ENCODE measurements at places on chromosomes 1 and 21. TPM values are rescaled to one million over a fixed set of nuclear protein-coding genes. Genes with fewer than 3 reads are reported as not detected.
A peak's percentile ranks its signal among the peaks of the same experiment; 100 is the strongest.

PSMB4 gene
- total RNA-seq, result 398 TPM

FCRL6 gene
- not detected for total RNA-seq

RNU1-4 gene
- total RNA-seq, result 1,386 TPM

SELL gene
- 362 TPM for total RNA-seq

LIPI gene
- total RNA-seq, result not detected

FMO4 gene
- 2.1 TPM for total RNA-seq

CLDN17 gene
- not detected for total RNA-seq

ESRRG gene
- not detected for total RNA-seq

SPRR2A gene
- not detected for total RNA-seq

CTH gene
- total RNA-seq, result 36.1 TPM

L1TD1 gene
- not detected for total RNA-seq

- H3K36me3 ChIP-seq, result no peaks in the 10 kb centered on the region
- H3K4me3 ChIP-seq, result no peak overlapping the region
- no peaks in the 10 kb centered on the region for H3K4me1 ChIP-seq
- H3K27me3 ChIP-seq, result peaks cover 8% of the 10 kb centered on the region
- no peak overlapping the region for H3K27ac ChIP-seq
These were observed 180.8 kb upstream of the CAMK1G start for GRCh38 chr1:209402697-209403096.

GRCh38 chr21:20999659-21000058 lies 1.4 kb downstream of the NCAM2 start:
- H3K27me3 ChIP-seq, result peaks cover 34% of the 10 kb centered on the region
- peaks cover 12% of the 10 kb centered on the region for H3K4me1 ChIP-seq
- H3K27ac ChIP-seq, result no peak overlapping the region
- no peak overlapping the region for H3K4me3 ChIP-seq
- DNase-seq, result peak; percentile 60

DNA sequence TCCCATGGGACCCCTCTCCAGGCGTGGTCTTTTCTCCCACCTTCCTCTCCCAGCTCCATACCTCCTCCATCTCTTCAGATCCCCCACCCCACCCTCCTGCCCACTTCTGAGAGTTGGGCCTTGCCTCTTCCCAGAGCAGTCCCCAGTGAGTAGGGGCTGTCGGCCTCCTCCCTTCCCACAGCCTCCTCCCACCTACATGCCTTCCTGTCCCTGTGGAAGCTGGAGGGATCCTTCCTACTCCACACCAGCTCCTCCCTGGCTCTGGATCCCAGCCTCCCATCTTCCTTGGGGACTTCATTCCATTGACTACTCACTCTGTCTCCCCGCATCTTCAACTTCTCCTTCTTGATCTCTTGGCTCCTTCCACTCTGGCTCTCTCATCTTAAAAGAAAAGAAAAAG lies 24.9 kb downstream of the KCNQ4 start:
- no peak overlapping the region for H3K27ac ChIP-seq
- no peak for DNase-seq

- no peak overlapping the region for H3K27ac ChIP-seq
- H3K27me3 ChIP-seq, result peaks cover 17% of the 10 kb centered on the region
- H3K36me3 ChIP-seq, result no peaks in the 10 kb centered on the region
- no peak for DNase-seq
- peaks cover 28% of the 10 kb centered on the region for H3K4me1 ChIP-seq
- no peak overlapping the region for H3K4me3 ChIP-seq
These were observed 11.2 kb downstream of the PADI1 start for GRCh38 chr1:17216078-17216477.

DNA sequence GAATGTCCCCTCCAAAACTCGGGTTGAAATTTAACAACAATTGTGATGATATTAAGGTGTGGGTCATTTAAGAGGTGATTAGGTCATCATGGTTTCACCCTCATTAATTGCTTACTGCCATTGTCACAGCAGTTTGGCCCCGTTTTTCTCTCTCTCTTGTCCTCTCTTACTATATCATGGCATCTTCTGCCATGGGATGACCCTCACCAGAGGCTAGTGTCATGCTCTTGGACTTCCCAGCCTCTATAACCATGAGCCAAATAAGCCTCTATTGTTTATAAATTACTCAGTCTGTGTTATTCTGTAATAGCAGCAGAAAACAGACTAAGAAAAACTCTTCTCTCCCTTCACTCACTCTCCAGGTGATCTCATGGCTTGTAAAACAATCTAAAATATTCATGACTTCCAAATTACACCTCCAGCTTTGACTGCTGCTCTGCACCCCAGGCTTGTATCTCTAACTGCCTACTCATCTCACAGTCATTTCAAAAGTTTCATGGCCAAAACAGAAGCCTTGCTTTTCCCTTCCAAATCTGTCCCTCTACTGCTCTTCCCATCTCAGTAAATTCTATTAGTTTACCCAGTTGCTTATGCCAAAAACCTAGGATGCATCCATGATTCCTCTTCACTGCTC lies 9.4 kb upstream of the FAM76A start:
- DNase-seq, result no peak
- H3K4me3 ChIP-seq, result no peak overlapping the region
- H3K4me1 ChIP-seq, result no peaks in the 10 kb centered on the region
- no peaks in the 10 kb centered on the region for H3K36me3 ChIP-seq

- no peak overlapping the region for H3K4me3 ChIP-seq
- no peak overlapping the region for H3K27ac ChIP-seq
- DNase-seq, result no peak
- no peaks in the 10 kb centered on the region for H3K4me1 ChIP-seq
- no peaks in the 10 kb centered on the region for H3K27me3 ChIP-seq
These were observed 40.5 kb upstream of the PROX1 start for GRCh38 chr1:213947200-213947801.

DNA sequence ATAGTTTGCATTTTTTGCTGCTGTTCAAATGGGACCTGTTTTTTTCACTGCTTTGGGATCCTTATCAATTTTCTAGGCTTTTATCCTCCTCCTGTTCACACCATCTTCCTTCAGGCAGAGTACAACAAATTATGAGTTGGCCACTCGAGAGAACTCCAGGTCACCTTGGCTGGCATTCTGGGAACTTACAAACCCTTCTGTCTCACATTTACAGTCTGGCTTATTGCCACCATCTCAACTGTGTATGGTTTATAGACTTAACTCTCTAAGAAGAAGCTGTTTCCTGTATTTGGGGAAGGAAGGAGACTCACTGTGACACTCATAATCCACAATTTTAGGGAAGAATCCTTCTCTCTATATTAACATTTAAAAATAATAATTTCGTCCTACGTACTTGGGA lies 5.4 kb upstream of the ZNF691 start:
- H3K27me3 ChIP-seq, result no peaks in the 10 kb centered on the region
- no peak for DNase-seq
- no peak overlapping the region for H3K4me3 ChIP-seq
- H3K27ac ChIP-seq, result no peak overlapping the region

DNA sequence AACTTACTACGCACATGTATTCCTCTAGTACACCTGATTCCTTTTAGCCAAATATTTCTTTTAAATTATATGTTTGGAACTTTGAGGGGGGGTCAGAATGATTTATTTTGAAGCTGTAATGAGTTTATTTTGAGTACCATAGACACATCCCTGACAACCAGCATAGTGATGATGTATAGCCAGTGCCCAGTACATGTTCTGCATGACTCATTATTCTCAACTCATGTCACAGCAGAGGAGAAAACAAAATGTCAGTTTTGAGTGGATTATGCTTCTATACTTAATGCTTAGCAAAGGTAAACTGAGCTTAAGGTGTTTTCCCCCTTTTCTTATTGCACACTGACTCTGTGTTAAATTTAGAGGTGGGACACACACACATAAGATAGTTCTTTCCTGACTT lies 22.4 kb upstream of the LEPR start:
- H3K27ac ChIP-seq, result no peak overlapping the region
- no peak for DNase-seq
- peaks cover 2% of the 10 kb centered on the region for H3K36me3 ChIP-seq
- no peaks in the 10 kb centered on the region for H3K27me3 ChIP-seq
- peaks cover 18% of the 10 kb centered on the region for H3K4me1 ChIP-seq

DNA sequence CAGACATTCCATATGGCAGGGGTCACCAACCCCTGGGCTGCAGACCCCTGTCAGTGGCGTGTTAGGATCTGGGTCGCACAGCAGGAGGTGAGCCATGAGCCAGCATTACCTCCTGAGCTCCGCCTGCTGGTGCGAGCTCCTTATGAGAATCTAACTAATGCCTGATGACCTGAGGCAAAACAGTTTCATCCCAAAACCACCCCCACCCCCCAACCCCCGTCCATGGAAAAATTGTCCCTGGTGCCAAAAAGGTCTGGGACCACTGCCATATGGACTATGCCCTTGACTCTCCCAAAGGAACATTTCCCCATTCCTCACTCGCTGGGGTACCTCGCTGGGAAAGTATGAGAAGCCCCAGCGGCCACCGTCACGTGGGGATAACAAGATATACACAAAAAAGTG lies 6.4 kb upstream of the CPT2 start:
- H3K27ac ChIP-seq, result no peak overlapping the region
- H3K27me3 ChIP-seq, result no peaks in the 10 kb centered on the region
- H3K4me1 ChIP-seq, result no peaks in the 10 kb centered on the region
- H3K4me3 ChIP-seq, result no peak overlapping the region
- no peaks in the 10 kb centered on the region for H3K36me3 ChIP-seq

DNA sequence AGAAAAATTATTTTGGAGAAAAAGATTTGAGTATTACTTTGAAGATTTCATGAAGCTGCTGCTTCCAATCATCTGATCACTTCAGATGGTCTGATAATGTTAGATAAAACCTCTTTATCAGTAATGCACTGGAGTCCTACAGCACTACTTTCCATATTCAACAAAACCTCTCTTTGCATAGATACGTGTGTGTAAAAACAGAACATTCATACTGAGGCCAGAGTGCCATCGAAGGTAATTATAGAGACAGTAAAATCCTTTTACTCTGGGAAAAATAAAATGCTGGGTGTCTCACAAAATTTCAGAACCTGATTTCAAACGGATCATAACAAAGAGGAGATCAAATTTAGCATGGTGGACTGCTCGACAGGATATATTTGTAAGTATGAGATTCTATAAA lies at the start of gene RGS13:
TSS of gene RGS13 (plus strand) at position 209 of the 400 bp plus-strand sequence. CDS start 8,188 bp downstream, outside the sequence.
- H3K27me3 ChIP-seq, result peaks cover 15% of the 10 kb centered on the region
- DNase-seq, result no peak
- H3K27ac ChIP-seq, result no peak within 1 kb of the TSS
- peaks cover 15% of the 10 kb centered on the region for H3K4me1 ChIP-seq

GRCh38 chr1:37995751-37996345 lies 6.0 kb upstream of the SF3A3 start:
- H3K4me1 ChIP-seq, result peaks cover 37% of the 10 kb centered on the region
- H3K27ac ChIP-seq, result peak overlapping the region; percentile 66
- peak; percentile 68 for DNase-seq
- H3K36me3 ChIP-seq, result peaks cover 6% of the 10 kb centered on the region

DNA sequence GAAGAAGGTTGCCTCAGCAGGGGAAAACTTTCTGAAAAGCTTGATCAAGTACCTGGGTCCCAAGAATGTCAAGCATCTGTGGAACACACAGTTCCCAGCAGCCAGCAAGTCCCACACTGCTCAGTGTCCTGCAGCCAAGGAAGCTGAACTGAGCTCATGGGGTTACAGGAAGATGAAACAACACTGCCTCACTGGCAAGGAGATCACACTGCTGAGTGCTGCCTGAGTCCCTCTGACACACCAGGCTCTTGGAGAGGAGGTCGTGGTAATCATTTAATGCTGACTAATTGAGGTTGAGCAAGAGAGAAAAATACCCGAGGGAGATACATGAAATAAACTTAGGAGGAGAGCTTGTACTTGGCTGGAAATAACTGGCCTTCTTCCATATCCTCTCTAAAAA lies 75.2 kb downstream of the MPZL1 start:
- H3K27me3 ChIP-seq, result no peaks in the 10 kb centered on the region
- DNase-seq, result peak; percentile 61
- H3K4me1 ChIP-seq, result peaks cover 14% of the 10 kb centered on the region
- peaks cover 5% of the 10 kb centered on the region for H3K36me3 ChIP-seq
- H3K4me3 ChIP-seq, result no peak overlapping the region

GRCh38 chr1:185487936-185488335 lies 170.9 kb upstream of the IVNS1ABP start:
- no peaks in the 10 kb centered on the region for H3K4me1 ChIP-seq
- DNase-seq, result no peak
- H3K36me3 ChIP-seq, result no peaks in the 10 kb centered on the region
- H3K4me3 ChIP-seq, result no peak overlapping the region
- H3K27me3 ChIP-seq, result no peaks in the 10 kb centered on the region
